ENCODE measurements at places on chromosomes 2 and 18.

DNA sequence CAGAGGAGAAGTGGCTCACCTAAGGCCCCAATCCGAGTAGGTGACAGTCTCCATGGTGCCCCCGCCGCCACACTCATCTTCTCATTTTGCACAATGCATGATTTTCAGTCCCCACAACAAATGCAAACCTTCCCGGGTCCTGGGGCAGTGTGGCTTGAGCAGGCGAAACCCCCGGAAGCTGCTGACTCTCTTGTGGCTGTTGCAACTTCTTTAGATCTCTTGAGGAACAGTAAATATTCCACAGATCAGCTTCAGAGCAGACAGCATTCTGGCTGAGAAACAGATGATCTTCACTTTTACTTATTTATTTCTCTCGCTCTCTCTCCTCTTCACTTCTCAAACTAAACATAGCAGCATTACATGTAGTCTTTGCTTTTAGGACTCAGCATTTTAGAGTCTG lies 51.9 kb downstream of the ASAP2 start:
- DNase-seq: no peak

DNA sequence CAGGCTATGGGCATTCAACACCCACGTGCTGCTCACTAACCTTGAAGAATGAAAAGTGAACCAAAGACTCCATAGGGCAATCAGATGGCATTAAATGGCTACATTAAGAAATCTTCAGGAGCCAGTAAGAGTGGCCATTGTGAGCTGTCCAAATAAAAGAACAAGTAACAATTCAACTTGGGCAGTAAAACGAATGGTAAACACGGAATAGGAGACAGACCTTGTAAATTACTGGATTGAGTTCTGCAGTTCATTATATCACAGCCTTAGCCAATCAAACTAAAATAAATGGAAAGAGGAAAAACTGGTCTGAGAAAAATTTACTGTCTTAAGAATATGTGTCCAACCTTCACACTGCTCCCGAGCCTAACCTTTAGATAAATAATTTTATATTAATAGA lies 306.5 kb upstream of the ZNF521 start:
- DNase-seq: no peak

DNA sequence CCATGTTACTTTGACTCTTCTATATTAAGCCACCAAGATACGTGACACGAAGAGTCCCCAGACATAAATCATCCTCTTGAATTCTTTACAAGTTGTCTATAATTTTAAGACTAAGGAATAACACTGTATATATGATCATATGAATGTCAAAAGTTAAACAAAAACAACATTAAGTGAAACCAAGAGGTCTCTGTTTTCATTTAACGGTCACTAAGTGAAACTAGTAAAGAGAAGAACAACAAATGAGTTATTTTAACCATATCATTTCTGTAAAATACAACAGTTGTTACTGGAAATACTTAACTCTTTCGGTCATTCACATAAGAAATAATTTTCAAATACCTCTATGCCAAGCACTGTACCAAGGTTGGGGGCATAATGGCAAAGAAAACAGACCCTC lies 45.7 kb upstream of the STK17B start:
- no peak for DNase-seq

- DNase-seq: no peak
Observed at GRCh38 chr2:73091696-73092095, 20.2 kb upstream of the SFXN5 start.

GRCh38 chr2:205712508-205712907 lies 30.2 kb downstream of the NRP2 start:
- DNase-seq: peak; percentile 80

- peak; percentile 25 for DNase-seq
Observed at GRCh38 chr2:74079522-74080341, 68.0 kb downstream of the BOLA3 start.

GRCh38 chr2:689237-689636 lies 12.0 kb upstream of the TMEM18 start:
- no peak for DNase-seq

- DNase-seq: no peak
Observed at GRCh38 chr2:10650761-10651160, 39.0 kb downstream of the NOL10 start.

DNA sequence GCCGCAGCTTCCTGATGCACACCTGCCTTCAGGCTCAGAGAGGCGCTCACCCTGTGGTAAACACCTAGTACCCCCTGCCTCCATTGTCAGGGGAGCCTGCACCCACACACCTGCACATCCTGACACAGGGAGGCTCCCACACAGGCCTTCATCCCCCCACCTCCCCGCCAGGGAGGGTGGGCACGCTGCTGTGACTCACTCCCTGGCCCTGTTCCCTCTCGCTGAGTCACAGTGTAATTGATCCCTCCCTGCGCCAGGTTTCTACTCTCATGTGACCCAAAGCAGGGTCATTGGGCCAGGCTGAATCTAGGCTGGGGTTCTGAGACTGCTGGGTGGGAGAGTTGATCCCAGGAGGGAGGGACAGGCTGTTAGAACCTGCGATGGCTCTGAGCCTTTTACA lies 8.5 kb upstream of the CELF4 start:
- DNase-seq: no peak

DNA sequence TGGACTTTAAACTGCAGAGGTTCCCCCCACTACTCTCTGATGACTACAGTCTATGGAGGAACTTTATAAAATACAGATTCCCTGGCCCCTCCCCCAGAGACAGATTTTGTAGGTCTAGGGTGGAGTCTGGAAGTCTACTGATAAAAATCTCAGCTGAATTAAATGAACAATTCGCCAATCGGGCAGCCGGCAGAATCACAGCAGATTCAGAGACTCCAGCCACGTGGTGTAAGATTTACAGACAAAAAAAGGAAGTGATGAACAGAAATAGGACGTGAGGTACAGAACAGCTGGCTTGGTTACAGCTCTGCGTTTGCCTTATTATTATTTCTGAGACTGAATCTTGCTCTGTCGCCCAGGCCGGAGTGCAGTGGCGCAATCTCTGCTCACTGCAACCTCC lies 21.4 kb upstream of the MTA3 start:
- peak; percentile 40 for DNase-seq

DNA sequence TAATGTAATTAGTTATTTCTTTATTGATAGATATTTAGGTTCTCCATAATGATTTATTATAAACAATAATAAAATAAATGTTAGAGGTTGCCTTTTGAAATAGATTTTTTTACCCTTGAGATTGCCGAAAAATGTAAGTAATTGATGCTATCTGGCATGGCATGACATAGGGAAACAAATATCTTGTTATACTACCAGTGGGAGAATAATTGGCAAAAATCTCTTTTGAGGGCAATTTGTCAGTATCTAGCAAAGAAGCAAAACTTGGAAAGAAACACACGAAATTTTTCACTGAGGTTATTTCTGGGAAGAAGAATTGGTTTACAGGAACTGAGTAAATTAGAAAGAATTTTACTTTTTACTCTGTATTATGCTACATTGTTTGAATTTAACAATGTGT lies 547.2 kb upstream of the SETBP1 start:
- DNase-seq: no peak

- no peak for DNase-seq
Observed at GRCh38 chr2:21452678-21453077, 328.9 kb downstream of the TDRD15 start.

DNA sequence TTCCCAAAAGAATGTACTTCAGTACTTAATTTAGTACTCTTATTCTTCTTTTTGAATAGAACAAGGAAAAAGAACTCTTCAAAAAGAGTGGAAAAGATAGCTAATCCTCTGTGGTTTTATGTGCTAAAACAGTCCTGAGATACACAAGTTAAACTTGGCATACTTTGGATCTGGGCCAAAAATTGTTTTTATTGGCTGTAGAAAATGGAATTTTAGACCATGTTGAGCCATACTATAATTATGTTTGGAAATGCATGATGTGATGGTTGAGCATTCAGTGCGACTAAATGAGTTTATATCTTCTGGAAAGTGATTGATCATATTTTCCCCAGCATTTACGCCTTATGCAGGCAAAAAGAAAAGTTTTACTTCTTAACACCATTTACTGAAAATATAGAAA lies 18.0 kb upstream of the PDE1A start:
- no peak for DNase-seq

DNA sequence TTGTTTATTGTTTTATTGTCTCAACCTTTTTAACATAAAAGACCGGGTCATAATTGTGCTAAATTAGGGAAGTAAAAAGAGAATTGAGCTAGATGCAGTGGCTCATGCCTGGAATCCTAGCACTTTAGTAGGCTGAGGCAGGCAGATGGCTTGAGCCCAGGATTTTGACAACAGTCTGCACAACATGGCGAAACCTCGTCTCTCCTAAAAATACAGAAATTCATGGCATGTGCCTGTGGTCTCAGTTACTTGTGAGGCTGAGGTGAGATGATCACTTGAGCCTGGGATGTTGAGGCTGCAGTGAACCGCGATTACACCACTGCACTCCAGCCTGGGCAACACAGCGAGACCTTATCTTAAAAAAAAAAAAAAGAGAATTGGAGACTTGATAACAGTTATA lies 104.2 kb upstream of the TTC27 start:
- DNase-seq: no peak

DNA sequence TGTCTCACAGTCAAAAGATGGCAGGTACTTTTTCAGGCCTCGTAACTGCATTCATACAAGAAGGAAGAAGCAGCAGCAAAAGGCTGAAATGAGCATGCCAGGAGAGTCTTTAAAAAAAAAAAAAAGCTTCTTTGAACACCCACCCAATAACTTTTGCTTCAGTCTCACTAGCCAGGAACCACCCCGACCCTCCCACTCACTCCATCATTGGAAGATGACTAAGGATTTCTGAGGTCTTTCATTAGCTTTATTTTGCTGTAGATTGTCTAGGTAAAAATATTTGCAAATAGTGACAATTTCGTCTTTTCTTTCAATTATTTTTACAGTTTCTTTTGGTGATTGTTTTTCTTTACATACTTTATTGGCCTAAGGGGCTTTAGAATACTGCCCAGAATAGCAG lies 37.9 kb downstream of the RBBP8 start:
- DNase-seq: no peak

DNA sequence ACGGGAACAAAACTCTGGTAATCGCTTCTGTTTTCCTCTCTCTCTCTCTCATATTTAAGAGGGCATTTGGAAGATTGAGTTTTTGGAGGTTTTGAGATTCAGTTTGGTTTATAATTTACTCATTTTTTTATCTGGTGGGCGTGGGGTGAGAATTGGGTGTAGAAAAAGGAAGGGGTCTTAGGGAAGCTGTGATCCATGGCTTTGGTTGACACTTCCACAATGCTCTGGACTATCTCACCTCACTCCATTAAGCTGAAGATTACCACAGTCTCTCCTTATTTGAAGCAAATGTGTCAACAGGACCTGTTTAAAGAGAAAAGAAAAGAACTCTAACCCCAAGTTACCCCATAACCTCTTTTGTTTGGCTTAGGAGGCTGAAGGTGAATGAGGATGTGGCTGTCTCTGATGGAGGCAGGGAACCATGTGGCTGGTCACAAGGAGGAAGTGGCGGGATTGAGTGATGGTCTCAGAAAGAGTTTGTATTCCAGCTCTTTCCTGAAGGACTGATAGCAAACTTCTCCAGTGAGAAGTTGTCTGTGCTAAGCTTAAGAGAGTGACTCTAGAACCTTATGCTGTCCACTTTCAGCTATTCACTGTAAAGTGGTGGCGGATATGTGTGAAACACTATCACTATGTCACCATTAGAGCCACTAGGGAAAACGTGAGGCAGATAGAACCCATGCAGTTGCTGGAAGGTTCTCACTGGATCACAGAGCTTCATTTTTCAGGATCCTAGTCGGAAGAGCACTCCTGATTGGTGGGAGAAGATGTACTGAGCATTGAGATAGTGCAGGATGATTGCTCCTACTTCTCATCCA lies 934 bp downstream of the ZNF804A start:
- DNase-seq: peak; percentile 13

- no peak for DNase-seq
Observed at GRCh38 chr2:6052649-6053048, 360.5 kb downstream of the SOX11 start.

- DNase-seq: peak; percentile 46
Observed at GRCh38 chr2:37287966-37288365, 36.7 kb downstream of the PRKD3 start.

- DNase-seq: peak; percentile 37
Observed at GRCh38 chr2:45786030-45786835, 134.8 kb downstream of the PRKCE start.

DNA sequence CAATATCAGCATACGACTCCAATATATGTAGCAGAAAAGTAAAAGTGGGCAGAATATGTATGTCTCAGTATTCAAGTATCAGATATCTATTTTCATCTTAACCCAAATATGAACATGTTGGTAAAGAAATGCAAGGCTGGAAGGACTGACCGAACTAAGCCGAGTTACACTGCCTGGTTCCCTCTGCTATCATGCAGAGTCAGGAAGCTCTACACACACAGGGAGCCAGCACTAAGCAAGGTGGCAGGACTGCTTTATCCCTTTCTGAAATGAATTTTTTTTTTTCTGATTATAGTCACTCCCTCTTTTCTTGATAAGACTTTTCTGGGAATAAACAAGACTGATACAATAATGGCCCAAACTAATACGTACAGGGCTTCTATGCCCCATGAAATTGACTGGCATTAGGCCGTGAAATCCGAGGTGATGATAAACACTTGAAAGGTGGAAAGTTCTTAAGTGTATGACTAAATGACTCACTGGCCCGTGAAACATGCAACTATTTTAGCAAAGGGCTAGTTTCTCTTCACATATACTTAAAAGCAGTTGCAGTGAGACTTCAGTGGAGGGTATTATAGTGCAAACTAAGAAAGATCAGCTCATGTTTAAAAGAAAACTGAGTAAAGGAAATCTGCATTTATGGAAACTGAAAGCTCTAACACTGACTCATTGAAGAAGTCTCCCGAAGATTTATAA lies 14.9 kb downstream of the DPP4 start:
- DNase-seq: no peak

DNA sequence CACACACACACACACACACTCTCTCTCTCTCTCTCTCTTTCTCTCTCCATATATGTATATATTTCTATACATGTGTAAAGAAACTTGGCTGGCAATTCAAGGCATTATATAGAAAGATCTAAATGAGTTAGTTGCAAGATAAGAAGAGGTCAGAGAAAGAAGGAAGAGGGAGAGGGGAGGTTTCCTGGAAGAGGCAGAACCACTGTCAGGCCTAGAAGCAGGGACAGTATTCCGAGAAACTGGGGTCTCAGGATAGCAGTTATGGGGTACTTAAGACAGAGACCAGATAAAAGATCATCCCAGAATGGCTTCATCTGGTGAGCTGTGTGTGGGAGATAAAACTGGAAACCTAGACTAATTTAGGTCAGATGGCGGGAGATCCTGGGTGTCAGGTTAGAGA lies 180.8 kb downstream of the CAMKMT start:
- DNase-seq: no peak

DNA sequence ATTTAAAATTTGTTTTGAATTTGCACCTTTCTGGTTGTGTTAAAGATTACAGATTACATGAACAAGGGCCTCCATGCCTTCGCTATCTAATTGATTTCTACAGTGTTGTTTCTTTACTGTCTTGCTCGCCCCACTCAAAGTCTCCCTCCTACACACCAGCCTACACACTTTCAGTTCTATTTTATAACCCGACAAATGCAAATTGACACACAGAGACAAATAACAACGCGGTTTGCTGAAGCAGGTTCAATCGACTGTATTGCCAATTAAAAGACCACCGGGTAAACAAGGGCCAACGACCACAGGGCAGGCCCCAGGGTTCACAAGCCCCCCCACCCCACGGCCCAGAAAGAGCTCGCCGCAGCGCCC lies 869 bp downstream of the STARD7 start:
- no peak for DNase-seq

GRCh38 chr2:68645523-68645922 lies 2.1 kb downstream of the PROKR1 start:
- DNase-seq: peak; percentile 29

Data from common myeloid progenitor, CD34-positive (primary cell).